NK-92 treated with Interleukin-12 subunit alpha and Interleukin-12 subunit beta, amount 100 ng/mL, for 24 hours (cell line): ENCODE measurements at places on chromosomes 4 and X.

GRCh38 chr4:78938474-78938867, 767 bp downstream of the PAQR3 start:
- no peak for DNase-seq

GRCh38 chr4:153282023-153282422, 62.5 kb upstream of the MND1 start:
- DNase-seq, result no peak

- DNase-seq, result no peak
These were observed 17.0 kb downstream of the OTUD6A start for GRCh38 chrX:70079297-70079696.

DNA sequence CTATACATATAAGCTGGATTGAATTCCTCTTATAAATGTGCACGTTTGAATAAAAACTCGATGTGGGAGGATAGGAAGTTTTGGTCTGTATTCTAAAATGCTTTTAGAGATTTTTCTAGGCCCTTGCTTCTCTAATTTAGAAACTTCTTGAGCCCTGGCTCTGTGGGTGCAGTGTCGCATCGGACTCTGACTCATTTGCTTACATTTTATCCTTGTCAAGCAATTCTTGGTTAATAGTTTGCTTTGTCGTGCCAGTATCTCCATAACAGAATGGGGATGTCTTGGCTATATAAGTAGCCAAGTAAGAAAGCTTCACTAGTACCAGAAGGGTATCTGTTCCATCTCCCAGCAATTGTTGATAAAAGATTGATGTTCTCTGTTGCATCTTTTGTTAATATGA, 10.7 kb downstream of the SGMS2 start:
- no peak for DNase-seq

- no peak for DNase-seq
These were observed 333.4 kb upstream of the AADAT start for GRCh38 chr4:170423137-170423536.

- no peak for DNase-seq
These were observed 161.1 kb downstream of the UNC5C start for GRCh38 chr4:95387719-95388118.

DNA sequence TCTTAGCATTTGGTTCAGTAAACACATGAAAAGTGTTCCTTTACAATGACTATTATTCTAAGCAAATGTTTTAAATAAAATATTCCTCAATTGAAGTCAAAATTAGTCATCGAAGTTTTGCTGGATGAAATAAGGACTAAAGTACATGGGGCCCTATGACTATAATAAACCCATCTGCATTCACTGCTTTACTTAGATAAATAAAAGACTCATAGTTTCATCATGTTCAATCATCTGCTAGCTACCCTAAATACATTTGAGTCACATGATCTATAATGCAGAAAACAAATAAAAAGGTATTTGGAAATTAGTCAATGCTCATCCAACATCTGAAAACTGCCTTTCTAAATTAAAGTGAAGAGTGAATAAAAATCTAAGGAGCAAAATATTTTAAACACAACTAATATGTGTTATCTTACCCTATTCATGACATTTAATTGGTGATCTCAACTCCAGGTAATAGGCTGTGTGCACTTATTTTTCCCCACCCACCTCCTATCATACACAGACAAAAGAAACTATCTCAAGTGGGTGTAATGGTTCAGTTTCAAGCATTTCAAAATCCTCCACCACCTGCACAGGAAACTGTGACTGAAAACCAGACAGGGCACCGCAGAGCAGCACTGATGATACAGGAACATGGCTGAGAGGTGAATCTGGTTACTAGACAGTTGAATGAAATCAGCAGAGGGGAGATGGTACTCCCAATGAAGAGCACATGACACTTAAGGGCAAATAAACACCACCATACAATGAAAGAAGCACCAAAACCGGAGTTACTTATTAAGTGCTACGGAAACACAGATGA, 78.6 kb downstream of the CAMK2D start:
- no peak for DNase-seq

- DNase-seq, result no peak
These were observed 31.8 kb downstream of the DDX53 start for GRCh38 chrX:23031600-23031999.

DNA sequence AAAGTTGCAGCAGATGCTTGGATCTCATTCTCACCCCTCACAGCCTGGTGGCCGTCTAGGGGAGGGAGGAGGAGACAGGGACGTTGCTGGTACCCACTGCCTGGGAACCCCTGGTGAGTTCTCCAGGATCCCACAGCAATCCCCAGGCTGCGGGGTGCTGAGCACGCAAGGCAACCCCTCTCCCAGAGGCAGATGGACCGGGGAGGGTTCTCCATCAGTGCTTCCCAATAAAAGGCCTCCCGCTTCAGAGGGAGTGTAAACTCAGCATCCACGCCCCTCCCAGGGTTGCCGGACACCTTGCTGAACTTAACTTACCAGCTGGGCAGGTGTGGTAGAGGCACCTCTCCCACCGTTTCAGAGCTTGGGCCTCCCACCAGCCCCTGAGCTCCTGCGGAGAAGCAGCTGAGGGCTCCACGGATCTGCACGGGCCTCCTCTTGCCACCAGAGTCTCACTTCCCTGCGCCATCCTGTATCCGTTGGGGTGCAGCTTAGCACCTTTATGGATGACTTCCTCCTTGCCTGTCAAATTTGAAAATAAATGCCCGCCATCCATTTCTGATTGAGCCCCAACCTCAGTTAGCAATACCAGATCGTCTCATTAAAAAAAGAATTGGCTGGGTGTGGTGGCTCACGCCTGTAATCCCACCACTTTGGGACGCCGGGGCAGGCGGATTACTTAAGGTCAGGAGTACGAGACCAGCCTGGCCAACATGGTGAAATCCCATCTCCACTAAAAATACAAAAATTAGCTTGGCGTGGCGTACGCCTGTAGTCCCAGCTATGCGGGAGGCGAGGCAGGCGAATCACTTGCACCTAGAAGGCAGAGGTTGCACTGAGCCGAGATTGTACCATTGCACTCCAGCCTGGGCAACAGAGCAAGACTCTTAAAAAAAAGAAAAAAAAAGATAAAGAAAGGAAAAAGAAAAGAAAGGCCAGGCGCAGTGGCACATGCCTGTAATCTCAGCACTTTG, 14.8 kb upstream of the TBC1D14 start:
- no peak for DNase-seq

DNA sequence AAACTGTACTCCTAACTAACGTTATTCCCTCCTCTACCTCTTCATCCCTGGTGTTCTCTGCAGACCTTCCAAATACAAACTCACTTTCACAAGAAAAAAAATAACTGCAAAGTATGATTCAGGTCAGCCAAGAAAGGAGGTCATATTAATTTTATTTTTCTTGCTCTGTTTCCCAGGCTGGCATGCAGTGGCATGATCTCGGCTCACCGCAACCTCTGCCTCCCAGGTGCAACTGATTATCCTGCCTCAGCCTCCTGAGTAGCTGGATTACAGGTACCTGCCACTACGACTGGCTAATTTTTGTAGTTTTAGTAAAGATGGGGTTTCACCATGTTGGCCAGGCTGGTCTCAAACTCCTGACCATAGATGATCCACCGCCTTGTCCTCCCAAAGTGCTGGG, 156.6 kb downstream of the CHIC2 start:
- no peak for DNase-seq
